ENCODE measurements at places on chromosomes 12 and 14. TPM values are rescaled to one million over a fixed set of nuclear protein-coding genes. Genes with fewer than 3 reads are reported as not detected.

The RNASE7 gene
- not detected for total RNA-seq

DNA sequence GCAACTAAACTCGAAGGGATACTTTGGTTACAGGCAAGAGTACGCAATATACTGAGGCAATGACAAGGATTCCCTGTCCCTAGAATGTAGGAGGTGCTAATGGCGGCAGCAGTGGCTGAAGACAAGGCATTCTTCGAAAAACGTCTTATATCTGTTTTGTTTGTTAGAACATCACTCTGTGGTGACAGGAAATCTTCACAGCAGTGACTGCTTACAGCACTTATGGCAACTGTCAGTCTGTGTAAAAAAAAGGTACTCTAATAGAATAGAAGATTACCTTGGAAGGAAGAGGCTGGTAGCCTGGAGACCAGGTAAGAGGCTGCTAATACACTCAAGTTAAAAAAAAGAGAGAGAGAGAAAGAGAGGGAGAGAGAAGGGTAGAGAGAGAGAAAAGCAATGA is 131.7 kb downstream of the ST8SIA1 start:
- DNase-seq, result no peak
- H3K36me3 ChIP-seq, result no peaks in the 10 kb centered on the region
- no peaks in the 10 kb centered on the region for H3K4me1 ChIP-seq
- H3K27ac ChIP-seq, result no peak overlapping the region

DNA sequence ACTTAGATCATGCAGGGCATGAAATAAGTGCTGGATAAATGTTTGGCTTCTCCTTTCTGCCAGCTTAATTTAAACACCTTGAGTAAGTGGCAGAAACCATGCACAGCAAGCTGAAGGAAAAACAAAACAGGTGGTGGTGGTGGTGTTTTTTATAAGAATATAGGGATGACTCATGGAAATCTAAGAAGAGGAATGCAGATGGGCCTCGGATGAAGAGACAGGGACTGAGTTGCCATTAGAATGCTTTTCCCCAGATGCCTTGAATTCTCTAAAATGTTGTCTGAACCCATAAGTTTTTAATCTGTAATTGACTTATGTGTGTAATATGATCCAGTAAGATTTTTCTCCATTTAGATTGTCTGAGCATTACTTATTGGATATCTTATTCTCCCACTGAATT is 93.1 kb upstream of the ZDHHC17 start:
- H3K4me3 ChIP-seq, result no peak overlapping the region
- peak overlapping the region; percentile 70 for H3K27ac ChIP-seq
- DNase-seq, result no peak
- H3K27me3 ChIP-seq, result no peaks in the 10 kb centered on the region
- H3K36me3 ChIP-seq, result no peaks in the 10 kb centered on the region
- peaks cover 21% of the 10 kb centered on the region for H3K4me1 ChIP-seq

DNA sequence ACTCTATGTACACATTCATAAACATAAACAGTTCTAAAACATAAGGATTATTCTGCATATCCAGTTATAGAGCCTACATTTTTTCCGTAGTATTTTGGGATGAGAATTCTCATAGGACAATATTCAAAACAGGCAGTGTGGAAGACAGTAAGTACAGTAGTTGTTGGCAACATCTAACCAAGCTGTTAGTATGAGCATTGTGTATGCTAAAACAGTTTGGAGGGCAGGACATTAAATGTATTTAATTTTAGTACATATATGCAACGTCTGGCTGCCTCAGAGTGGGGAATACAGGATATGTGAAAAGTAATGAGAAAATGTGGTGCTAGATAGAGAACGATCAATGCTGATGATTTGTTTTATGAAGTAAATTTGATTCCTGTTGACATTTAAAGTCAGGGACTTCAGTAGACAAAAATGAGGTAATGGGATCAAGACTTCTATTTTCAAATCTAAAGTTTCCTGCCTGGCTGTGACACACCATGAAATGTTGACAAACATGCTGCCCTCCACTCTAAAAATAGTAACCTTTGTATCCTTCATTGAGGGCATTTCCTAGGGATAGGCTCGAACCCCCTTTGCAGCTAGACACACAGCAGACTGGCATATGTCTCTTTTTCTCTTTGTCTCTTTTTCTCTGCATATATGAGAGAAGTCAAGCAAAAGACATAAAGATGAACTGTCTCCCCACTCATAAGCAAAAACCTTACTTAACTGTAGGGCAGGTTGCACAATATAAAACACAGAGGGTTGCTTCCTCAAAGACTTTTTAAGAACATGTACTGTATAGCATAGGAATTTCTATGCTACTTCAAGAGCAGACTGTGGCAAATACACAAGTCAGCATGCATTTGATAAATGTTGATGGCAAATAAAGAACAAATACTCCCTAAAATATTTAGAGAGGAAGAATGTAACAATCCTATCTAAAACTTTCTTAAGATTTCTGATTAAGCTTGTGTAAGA is 75.5 kb upstream of the GTF2A1 start:
- H3K4me3 ChIP-seq, result no peak overlapping the region
- no peaks in the 10 kb centered on the region for H3K4me1 ChIP-seq
- no peaks in the 10 kb centered on the region for H3K27me3 ChIP-seq
- no peaks in the 10 kb centered on the region for H3K36me3 ChIP-seq

GRCh38 chr14:102793531-102794328 is 16.5 kb downstream of the TRAF3 start:
- H3K27me3 ChIP-seq, result no peaks in the 10 kb centered on the region
- no peak overlapping the region for H3K27ac ChIP-seq
- no peak for DNase-seq
- H3K4me3 ChIP-seq, result no peak overlapping the region
- H3K36me3 ChIP-seq, result no peaks in the 10 kb centered on the region

The RBP5 gene
- not detected for total RNA-seq

- H3K4me3 ChIP-seq, result no peak overlapping the region
- H3K27me3 ChIP-seq, result no peaks in the 10 kb centered on the region
- no peaks in the 10 kb centered on the region for H3K36me3 ChIP-seq
- no peaks in the 10 kb centered on the region for H3K4me1 ChIP-seq
- no peak overlapping the region for H3K27ac ChIP-seq
Measured at GRCh38 chr12:28963554-28963953, 185.5 kb upstream of the FAR2 start.

- no peaks in the 10 kb centered on the region for H3K4me1 ChIP-seq
- no peak overlapping the region for H3K4me3 ChIP-seq
- H3K36me3 ChIP-seq, result no peaks in the 10 kb centered on the region
- H3K27me3 ChIP-seq, result no peaks in the 10 kb centered on the region
- H3K27ac ChIP-seq, result no peak overlapping the region
Measured at GRCh38 chr12:52402377-52402776, 3.8 kb downstream of the KRT82 start.

The CRACR2A gene
- 2.0 TPM for total RNA-seq

- peaks cover 76% of the 10 kb centered on the region for H3K36me3 ChIP-seq
- no peak overlapping the region for H3K4me3 ChIP-seq
- H3K27me3 ChIP-seq, result no peaks in the 10 kb centered on the region
- no peaks in the 10 kb centered on the region for H3K4me1 ChIP-seq
Measured at GRCh38 chr14:73943083-73943482, 6.8 kb downstream of the FAM161B start.

DNA sequence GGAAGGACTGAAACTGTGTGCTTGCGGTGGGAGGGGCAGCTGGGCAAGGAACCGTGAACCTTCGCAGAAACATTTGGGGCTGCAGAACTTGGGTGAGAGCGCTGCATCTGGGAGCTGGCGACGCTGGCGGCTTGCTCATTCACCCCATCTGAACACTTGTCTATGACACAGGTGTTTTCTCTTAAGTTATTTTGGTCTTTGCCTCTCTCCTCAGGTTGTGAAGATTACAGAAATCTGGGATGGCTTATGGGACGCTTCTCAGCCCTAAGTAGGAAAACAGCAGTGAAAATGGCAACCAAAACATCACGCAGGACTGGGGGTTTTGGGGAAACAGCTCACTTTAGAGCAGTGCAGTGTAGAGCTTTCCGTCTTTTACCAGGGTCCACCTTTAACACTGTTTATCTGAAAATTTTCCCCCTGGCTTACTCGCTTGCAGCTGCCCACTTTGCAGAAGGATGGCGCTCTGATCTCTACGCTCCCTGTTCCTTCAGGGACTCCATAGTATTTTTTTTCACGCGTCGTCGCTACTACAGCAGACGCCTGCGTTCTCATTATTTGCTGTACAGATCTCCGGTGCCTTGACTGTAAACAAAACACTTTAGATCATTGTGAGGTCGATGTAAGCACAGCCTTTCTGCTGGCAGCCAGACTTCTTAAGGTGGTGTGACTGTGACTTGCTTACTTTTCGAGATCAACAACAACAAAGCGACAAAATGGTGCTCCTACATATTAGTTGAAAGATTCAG is 2.7 kb upstream of the CDKN1B start:
- no peak for DNase-seq
- H3K27ac ChIP-seq, result peak overlapping the region; percentile 100
- no peaks in the 10 kb centered on the region for H3K27me3 ChIP-seq
- H3K4me1 ChIP-seq, result no peaks in the 10 kb centered on the region
- peak overlapping the region; percentile 33 for H3K4me3 ChIP-seq

- H3K36me3 ChIP-seq, result no peaks in the 10 kb centered on the region
- no peak for DNase-seq
- peaks cover 20% of the 10 kb centered on the region for H3K4me1 ChIP-seq
- H3K27ac ChIP-seq, result no peak overlapping the region
Measured at GRCh38 chr14:90815572-90815821, 733 bp downstream of the TTC7B start.

DNA sequence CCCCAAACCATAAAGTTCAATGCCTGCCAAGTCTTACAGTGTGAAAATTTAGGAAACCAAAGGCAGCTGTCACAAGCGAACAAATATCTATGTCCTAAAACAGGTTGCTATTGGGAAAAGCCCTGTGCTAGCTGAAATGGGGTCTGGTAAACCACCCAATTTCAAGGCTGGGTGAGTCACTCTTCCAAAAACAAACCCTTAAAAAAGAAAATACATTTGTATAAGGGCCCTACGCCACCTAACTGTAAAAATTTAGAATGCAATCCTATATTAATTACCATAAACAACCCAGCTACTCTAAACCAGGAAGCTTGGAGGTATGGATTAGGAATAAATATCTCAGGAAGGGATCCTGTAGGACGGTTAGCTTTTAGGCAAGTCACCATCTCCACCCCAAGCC is 32.1 kb downstream of the PRMT8 start:
- no peak for DNase-seq
- no peaks in the 10 kb centered on the region for H3K27me3 ChIP-seq
- no peaks in the 10 kb centered on the region for H3K4me1 ChIP-seq
- H3K36me3 ChIP-seq, result no peaks in the 10 kb centered on the region
- H3K27ac ChIP-seq, result no peak overlapping the region

GRCh38 chr12:51401486-51401885 is 10.3 kb upstream of the GALNT6 start:
- H3K27ac ChIP-seq, result no peak overlapping the region
- H3K27me3 ChIP-seq, result no peaks in the 10 kb centered on the region
- H3K36me3 ChIP-seq, result no peaks in the 10 kb centered on the region
- no peak overlapping the region for H3K4me3 ChIP-seq

- no peaks in the 10 kb centered on the region for H3K36me3 ChIP-seq
- no peak overlapping the region for H3K4me3 ChIP-seq
- DNase-seq, result no peak
- H3K27ac ChIP-seq, result no peak overlapping the region
Measured at GRCh38 chr14:84535484-84535883, 994.5 kb upstream of the FLRT2 start.

- H3K27me3 ChIP-seq, result no peaks in the 10 kb centered on the region
- no peak overlapping the region for H3K4me3 ChIP-seq
- DNase-seq, result peak; percentile 47
- peaks cover 10% of the 10 kb centered on the region for H3K4me1 ChIP-seq
- no peak overlapping the region for H3K27ac ChIP-seq
Measured at GRCh38 chr14:104145826-104146601, 7.6 kb downstream of the KIF26A start.

DNA sequence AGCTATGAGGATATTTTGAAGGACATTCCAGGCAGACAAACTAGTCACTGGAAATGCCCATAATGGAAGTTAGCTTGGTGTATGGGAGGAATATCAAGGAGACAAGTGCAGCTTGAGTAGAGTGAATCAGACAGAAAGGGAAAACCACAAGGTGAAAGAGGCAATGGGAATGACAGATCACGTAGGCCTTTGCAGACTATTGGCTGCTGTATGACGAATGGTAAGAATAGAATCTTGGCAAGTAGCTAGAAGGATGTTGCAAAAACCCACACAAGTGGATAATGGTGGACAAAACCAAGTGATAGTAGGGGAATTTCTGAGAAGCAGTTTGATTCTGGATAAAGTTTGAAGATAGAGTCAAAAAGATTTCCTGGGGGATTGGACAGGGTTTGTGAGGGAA is 196.9 kb upstream of the NOVA1 start:
- H3K4me3 ChIP-seq, result no peak overlapping the region
- DNase-seq, result no peak
- no peak overlapping the region for H3K27ac ChIP-seq
- H3K27me3 ChIP-seq, result no peaks in the 10 kb centered on the region
- H3K4me1 ChIP-seq, result no peaks in the 10 kb centered on the region
- no peaks in the 10 kb centered on the region for H3K36me3 ChIP-seq

The PMCH gene
- not detected for total RNA-seq

The CLEC2A gene
- not detected for total RNA-seq

GRCh38 chr12:40559865-40560264 is 132.4 kb upstream of the CNTN1 start:
- no peaks in the 10 kb centered on the region for H3K4me1 ChIP-seq
- no peaks in the 10 kb centered on the region for H3K36me3 ChIP-seq
- H3K4me3 ChIP-seq, result no peak overlapping the region
- H3K27ac ChIP-seq, result no peak overlapping the region

DNA sequence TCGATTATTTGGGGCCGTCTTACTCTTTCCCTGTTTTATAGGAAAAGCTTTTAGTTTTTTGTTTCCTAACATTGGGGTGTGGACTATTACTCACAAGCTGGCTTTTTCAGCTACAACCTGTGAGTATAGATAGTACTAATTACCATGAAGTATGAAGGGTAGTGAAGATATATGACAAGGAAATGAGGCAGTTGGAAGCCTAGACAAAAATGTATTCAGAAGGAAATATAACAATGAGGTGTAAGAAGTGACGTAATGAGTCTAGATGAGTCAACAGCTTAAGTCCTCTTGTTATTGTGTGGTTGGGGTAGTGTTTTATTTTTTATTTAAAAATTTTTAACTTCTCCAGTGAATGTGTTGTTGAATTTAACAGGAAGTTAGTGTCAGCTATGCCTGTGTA is 804.5 kb downstream of the NRXN3 start:
- no peaks in the 10 kb centered on the region for H3K4me1 ChIP-seq
- no peak overlapping the region for H3K4me3 ChIP-seq
- no peak overlapping the region for H3K27ac ChIP-seq
- no peaks in the 10 kb centered on the region for H3K27me3 ChIP-seq
- no peak for DNase-seq

- no peak for DNase-seq
- no peaks in the 10 kb centered on the region for H3K27me3 ChIP-seq
- peak overlapping the region; percentile 62 for H3K27ac ChIP-seq
- H3K4me1 ChIP-seq, result no peaks in the 10 kb centered on the region
Measured at GRCh38 chr12:106091446-106091820, 47.3 kb downstream of the NUAK1 start.

All from sigmoid colon (tissue), 7 donors.